ENCODE measurements at places on chromosomes 5 and 9.

- no peak for DNase-seq
These were observed 36.1 kb downstream of the CAAP1 start for GRCh38 chr9:26856413-26857032.

DNA sequence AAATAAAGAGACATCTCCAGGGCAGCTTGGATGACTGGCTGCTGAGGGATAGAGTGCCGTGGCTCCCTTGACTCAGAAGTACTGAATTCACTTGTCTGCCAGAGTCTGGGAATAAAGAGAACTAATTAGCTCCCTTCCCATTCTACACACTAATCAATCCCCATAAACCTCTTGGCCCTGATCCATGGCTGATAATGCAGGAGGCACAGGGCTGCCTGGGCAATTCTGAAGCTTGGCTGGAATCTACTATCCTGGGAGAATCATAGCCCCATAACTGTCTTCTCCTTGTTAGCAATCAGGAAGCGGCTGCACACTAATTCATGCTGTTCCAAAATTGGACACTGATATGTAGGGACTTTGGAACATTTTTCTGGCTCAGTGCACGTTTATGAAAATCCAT is 197.7 kb downstream of the PTTG1 start:
- DNase-seq, result no peak

- DNase-seq, result no peak
These were observed 5.7 kb downstream of the RCL1 start for GRCh38 chr9:4798281-4799032.

DNA sequence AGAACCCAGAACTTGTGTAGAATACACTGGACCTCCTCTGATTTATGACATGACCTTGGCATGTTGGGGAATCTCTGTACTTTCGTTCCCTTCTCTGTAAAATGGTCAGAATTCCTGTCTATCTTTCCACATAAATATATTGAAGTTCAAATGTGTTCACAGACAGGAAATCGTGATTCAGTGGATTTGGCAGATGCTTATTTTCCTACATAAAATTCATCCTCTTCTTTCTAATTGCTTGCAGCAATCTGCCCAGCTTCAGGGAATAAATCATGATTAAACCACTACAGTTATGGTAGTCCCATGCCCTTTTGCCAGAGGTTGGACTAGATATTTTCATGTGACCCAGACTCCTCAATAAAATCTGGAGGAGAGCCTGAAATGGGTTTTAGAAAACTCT is 52.1 kb upstream of the ARL15 start:
- DNase-seq, result no peak

DNA sequence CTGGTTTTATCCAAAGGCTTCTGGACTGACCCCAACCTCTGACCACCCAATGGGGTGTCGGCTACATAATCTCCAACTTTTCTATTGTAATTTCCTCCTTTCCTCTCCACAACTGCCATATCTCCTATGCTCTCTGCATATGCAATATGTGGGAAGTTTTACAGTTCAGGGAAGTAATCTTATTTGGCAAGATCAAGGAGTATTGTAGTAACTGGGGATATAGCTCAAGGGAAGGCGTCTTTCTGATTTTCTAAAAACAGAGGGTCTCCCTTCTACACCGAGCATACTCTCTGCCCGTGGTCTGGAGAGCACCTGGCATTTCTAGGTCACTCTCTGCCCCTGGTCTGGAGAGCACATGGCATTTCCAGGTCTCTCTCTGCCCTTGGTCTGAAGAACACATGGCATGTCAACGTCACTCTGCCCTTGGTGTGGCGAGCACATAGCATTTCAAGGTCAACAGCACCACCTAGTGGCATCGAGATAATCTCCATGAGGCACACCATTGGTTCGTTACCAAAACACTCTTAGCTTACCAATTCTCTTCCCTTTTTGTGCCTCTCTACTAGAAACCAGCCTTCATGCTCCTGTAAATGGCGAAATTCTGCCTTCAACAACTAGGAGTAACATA is 616.4 kb upstream of the NUDT12 start:
- DNase-seq, result no peak

GRCh38 chr5:128825826-128826225 is 139.5 kb upstream of the SLC27A6 start:
- DNase-seq, result no peak

- DNase-seq, result no peak
These were observed 234.2 kb downstream of the ZNF608 start for GRCh38 chr5:124512236-124512635.

- no peak for DNase-seq
These were observed 113.8 kb downstream of the MEF2C start for GRCh38 chr5:88769165-88769564.

- no peak for DNase-seq
These were observed 12.5 kb upstream of the PARP8 start for GRCh38 chr5:50653946-50654345.

- DNase-seq, result no peak
These were observed 169.1 kb upstream of the CLINT1 start for GRCh38 chr5:158027806-158028775.

DNA sequence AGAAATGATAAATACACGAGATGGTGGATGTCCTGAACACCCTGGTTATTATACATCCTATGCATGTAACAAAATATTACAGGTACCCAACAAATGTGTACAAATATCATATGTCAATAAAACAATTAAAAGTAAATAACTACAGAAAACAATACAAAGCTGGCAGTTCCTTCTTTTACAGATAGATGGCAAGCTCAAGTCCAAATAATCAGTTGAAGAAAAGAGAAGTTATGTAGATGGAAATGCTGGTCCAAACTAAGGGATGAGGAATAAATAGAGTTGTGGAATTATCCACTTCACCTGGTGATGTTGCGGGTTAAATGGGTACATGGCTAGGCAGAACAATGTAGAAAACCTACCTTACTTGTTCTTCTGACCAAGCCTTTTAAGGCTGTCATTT is 79.4 kb downstream of the PALM2AKAP2 start:
- DNase-seq, result no peak

DNA sequence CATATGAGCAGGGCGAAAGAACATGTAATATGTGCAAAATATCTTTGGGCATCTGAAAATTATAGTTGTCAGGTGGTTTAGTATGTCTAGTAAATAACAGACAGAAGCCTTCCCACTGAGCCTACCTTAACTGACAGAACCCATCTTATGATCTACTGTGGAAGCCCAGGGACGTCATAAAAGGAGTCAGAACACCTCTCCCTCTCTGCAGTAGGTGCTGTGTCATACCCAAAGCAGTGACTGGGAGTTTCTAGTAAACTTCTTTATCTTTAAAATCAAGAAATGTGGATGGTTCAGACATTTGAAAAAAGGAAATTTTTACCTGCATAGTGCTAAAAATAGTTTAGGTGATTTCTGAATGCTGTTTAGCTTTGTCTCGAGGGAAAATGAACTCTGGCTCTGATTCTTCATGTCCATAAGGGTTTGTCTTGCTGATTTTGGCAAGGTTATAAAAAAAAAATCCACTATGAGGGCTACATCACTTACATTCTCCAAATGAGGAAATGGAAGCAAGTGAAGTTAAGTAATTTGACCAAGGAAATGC is 104.0 kb downstream of the NUDT12 start:
- DNase-seq, result no peak

DNA sequence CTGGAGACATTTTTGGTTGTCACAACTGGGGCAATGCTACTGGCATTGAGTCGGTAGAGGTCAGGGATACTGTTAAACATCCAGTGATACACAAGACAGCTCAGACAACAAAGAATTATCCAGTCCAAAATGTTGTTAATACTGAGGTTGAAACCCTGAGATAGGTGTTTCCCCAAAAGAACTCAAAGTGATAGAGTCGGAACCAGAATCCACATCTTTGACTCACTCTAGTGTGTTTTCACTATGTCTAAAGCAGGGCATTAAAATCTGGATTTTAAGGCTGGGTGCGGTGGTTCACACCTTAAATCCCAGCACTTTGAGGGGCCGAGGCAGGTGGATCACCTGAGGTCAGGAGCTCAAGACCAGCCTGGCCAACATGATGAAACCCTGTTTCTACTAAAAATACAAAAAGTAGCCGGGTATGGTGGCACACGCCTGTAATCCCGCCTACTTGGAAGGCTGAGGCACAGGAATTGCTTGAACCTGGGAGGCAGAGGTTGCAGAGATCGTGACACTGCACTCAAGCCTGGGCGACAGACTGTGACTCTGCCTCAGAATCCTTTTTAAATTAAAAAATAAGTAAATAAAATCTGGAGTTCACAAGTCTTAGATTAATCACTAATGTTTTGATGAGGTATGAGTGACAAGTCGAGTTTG is 17.0 kb downstream of the SLC31A1 start:
- DNase-seq, result no peak

DNA sequence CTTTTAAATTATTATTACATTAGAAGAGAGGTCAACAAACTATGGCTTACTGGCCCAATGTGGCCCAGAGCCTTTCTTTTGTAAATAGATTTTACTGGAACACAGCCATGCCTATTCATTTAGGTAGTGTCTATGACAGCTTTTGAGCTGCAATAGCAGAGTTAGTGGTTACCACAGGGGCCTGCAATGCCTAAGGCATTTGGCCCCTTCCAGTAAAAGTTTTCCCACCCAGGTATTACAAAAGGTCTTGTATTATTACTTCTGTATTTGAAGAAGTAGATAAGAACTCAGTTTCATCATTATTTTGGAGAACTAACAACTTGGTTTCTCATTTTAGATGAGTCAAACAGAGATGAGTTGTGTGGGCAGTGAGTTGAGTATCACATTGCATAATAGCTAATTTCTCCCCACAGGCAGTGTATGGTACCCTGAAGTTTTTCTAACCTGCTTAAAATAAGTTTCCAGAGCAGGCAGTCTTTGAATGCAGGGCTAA is 9.5 kb downstream of the MTRR start:
- no peak for DNase-seq

GRCh38 chr5:7261900-7262299 is 134.0 kb upstream of the ADCY2 start:
- DNase-seq, result no peak

- DNase-seq, result no peak
These were observed 190.8 kb upstream of the SEMA6A start for GRCh38 chr5:116765441-116765840.

DNA sequence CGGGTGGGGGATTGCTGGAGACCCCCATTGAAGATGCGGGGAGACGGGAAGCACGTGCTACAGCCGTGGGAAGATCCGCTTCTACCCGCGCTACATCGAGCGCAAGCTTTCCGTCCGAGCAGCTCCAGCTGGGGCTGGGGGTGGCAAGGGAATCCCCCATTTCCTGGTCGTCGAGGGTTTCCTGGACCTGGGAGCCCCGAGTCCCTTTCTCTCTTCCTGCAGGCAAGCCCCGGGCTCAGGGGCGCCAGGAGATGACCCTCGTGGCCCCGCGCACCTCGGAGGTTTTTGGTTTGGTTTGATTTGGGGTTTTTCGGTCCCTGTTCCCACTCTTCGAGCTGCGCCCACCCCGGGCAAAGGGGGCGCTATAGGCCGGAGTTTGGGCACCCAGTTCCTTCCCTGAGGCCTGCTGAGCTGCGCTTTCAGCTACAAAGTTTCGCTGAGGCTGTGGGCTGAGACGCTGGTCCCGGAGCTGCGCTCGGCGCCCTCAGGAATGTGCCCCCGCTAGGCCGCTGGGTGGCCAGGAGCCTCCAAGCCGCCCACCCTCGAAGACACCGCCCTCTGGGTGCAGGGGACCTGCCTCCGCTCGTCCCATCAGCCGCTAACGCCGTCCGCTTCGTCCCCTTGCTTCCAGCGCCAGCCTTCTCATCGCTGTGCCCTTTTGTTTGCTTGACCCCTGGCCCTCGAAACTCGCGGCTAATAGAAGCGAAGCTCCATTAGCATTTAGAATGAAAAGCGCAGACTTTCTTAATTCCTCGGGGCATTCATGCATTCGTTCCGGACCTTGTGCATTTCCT is 2.9 kb downstream of the NR4A3 start:
- DNase-seq, result peak; percentile 67

DNA sequence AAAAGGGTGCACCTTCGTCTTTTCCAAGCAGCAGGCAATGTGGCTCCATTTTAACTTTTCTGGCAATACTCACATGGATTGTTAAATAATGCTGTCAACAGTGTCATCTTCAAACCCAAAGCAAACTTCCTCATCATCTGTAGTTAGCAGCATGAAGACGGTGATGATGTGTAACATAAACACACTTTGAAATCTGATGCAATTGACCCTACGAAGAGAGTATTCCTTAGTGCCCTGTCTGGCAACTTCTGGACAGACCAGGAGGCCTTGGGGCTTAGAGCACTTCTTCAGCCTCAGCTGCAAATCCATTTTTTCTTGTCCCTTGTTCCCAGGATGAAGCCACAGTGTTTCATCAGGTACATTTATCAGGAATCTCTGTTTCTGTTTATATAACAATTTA is 149.1 kb downstream of the GHR start:
- no peak for DNase-seq

- DNase-seq, result no peak
These were observed 44.9 kb downstream of the LHFPL2 start for GRCh38 chr5:78603636-78604175.

DNA sequence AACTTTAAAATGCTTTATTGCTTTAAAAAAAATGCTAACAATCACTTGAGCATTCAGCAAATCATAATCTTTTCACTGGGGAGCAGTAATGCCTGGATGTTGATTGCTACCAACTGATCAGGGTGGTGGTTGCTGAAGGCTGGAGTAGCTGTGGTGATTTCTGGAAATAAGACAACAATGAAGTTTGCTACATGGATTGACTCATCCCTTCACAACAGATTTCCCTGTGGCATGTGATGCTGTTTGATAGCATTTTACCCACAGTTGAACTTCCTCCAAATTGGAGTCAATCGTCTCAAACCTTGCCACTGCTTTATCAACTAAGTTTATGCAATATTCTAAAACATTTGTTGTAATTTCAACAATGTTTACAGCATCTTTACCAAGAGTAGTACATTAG is 83.3 kb downstream of the MLLT3 start:
- DNase-seq, result no peak

- DNase-seq, result no peak
These were observed 23.4 kb downstream of the APTX start for GRCh38 chr9:32978051-32978450.

- no peak for DNase-seq
These were observed 49.7 kb upstream of the FST start for GRCh38 chr5:53430618-53431252.

- no peak for DNase-seq
These were observed 2.2 kb upstream of the ERAP1 start for GRCh38 chr5:96809921-96810320.

GRCh38 chr5:89435347-89435746 is 552.4 kb upstream of the MEF2C start:
- no peak for DNase-seq
